GM23338 (cell line): ENCODE measurements at places on chromosomes 1 and 21.
A peak's percentile ranks its signal among the peaks of the same experiment; 100 is the strongest.

GRCh38 chr1:156285437-156285836 lies 1.3 kb downstream of the TMEM79 start:
- peaks cover 16% of the 10 kb centered on the region for H3K4me1 ChIP-seq
- no peaks in the 10 kb centered on the region for H3K36me3 ChIP-seq
- no peak for DNase-seq
- no peak overlapping the region for H3K27ac ChIP-seq
- H3K4me3 ChIP-seq: no peak overlapping the region

- H3K4me3 ChIP-seq: no peak overlapping the region
- no peaks in the 10 kb centered on the region for H3K27me3 ChIP-seq
- H3K27ac ChIP-seq: no peak overlapping the region
- peaks cover 2% of the 10 kb centered on the region for H3K4me1 ChIP-seq
Observed at GRCh38 chr21:41920476-41920875, 33.3 kb downstream of the C2CD2 start.

- no peak overlapping the region for H3K27ac ChIP-seq
- H3K4me1 ChIP-seq: peaks cover 17% of the 10 kb centered on the region
- H3K4me3 ChIP-seq: no peak overlapping the region
- H3K27me3 ChIP-seq: no peaks in the 10 kb centered on the region
- no peaks in the 10 kb centered on the region for H3K36me3 ChIP-seq
Observed at GRCh38 chr1:198904321-198904720, 265.5 kb downstream of the PTPRC start.

DNA sequence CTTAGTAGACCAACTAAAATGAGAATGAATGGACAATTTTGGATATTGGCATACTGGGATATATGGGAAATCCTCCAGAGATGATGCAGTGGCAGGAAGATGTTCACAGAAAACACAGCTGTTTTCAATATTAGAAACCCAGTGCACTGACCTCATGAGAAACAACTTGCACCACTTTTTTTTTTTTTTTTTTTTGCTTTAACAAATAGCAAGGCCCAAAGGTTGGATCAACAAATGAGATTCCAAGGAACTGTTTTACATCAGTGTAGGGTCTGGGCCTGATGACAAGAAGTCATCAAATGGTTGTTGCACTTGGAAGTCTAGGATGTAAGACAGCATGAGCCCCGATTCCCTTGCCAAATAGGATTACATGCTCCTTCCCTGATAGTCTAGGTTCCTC lies 110.7 kb downstream of the SLC25A24 start:
- no peaks in the 10 kb centered on the region for H3K36me3 ChIP-seq
- no peaks in the 10 kb centered on the region for H3K4me1 ChIP-seq
- no peak for DNase-seq
- H3K27ac ChIP-seq: no peak overlapping the region
- no peak overlapping the region for H3K4me3 ChIP-seq

GRCh38 chr1:15863156-15863901 lies 15.8 kb downstream of the SPEN start:
- no peak overlapping the region for H3K4me3 ChIP-seq
- no peak overlapping the region for H3K27ac ChIP-seq
- no peaks in the 10 kb centered on the region for H3K36me3 ChIP-seq
- no peaks in the 10 kb centered on the region for H3K27me3 ChIP-seq

DNA sequence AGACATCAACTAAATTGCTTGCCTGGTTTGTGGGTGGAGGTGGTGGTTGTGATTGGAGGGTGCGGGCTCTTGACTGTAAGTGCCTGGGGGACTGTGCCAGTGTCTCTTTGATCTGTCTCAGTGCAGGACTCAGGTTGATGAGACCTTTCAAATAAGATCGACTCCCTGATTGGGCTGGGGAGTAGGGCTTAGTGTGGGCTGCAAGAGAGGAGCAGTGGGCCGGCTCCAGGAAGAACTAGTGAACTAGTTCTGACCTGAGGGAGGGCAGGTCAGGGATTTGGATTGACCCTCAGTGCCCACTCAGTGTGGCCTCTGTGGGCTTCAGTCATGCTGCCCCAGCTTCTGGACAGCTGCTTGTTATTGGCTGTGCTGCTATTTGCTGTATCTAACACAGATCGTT lies 130.6 kb upstream of the CACNA1E start:
- no peak overlapping the region for H3K27ac ChIP-seq
- no peak for DNase-seq
- H3K4me3 ChIP-seq: no peak overlapping the region
- no peaks in the 10 kb centered on the region for H3K27me3 ChIP-seq
- H3K36me3 ChIP-seq: no peaks in the 10 kb centered on the region

DNA sequence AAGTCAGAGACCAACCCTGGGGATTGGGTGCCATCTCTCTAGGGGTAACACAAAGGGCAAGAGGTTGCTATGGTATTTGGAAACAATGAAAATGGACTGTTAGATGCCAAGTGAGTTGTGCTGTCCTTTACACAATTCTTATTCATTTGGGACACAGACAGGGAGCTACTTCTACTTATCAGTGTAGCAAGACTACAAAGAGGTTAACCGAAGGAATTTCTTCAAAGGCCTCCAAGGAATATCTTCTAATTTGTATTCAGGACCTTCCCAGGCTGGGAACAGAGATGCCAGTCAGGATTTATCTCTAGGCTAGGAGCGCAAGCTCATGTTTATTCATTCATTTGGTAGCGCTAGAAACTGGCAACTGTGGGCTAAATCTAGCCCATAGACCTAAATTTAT lies 2.6 kb downstream of the NAXE start:
- H3K27me3 ChIP-seq: no peaks in the 10 kb centered on the region
- H3K27ac ChIP-seq: no peak overlapping the region
- peaks cover 8% of the 10 kb centered on the region; the same call in 1 of the 2 replicates for H3K4me1 ChIP-seq

- H3K4me1 ChIP-seq: peaks cover 18% of the 10 kb centered on the region
- H3K36me3 ChIP-seq: no peaks in the 10 kb centered on the region; the same call in 1 of the 2 replicates
- H3K27me3 ChIP-seq: no peaks in the 10 kb centered on the region
- no peak overlapping the region for H3K27ac ChIP-seq
- DNase-seq: no peak
- peak overlapping the region; percentile 26; the same call in 1 of the 2 replicates for H3K4me3 ChIP-seq
Observed at GRCh38 chr1:9538669-9539164, 548 bp upstream of the SLC25A33 start.

DNA sequence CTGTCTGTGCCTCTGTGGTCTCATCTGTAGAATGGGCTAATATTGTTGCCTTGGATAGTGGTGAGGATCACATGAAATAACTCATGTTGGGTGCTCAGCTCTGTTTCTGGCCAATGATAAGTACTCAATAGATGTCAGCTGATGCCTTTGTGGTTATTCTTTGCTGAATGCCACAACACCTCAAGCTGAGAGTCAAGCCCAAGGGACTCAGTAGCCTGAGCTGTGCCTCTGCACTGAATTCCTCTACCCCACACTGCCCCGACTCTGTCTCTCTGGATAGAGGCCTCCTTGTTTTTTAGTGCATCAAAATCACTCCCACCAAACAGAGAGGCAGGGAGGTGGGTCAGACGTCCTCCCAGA lies 196.1 kb upstream of the VAMP3 start:
- H3K4me1 ChIP-seq: no peaks in the 10 kb centered on the region
- no peak for DNase-seq
- H3K4me3 ChIP-seq: no peak overlapping the region
- H3K36me3 ChIP-seq: no peaks in the 10 kb centered on the region
- H3K27me3 ChIP-seq: no peaks in the 10 kb centered on the region
- H3K27ac ChIP-seq: no peak overlapping the region

- H3K4me3 ChIP-seq: no peak overlapping the region
- no peak overlapping the region for H3K27ac ChIP-seq
- no peaks in the 10 kb centered on the region for H3K36me3 ChIP-seq
Observed at GRCh38 chr1:184532199-184532598, 145.4 kb downstream of the C1orf21 start.
